ENCODE measurements at places on chromosomes 16 and 17.
A peak's percentile ranks its signal among the peaks of the same experiment; 100 is the strongest.

DNA sequence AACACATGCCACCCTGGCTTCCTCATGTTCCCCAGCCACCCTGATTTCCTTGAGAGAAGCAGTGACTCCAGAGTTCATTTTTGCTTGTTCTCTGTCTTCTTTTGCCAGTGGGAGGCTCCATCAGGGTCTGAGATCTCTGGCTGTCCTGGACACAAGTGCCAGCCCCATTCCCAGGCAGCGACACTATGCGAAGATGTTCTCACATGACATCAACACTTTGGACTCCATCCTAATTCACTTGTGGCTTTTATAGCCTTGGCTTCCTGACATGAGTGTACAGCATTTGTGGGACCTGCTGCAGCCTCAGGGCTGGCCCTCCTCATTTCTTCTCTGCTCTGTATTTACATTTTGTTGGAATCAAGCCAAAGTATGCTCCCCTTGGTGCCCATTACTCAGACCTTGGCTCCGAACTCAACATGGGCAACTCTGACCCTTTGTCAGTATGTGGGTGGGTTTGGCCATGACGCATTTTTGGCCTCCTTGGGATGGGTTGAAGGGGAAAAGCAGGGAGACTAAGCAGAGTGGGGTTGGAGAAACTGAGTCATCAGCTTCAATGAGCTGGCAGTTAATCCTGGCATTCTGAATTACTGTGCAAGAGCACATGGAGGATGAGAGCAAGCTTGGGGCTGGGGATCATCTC is 119.0 kb upstream of the EEF2KMT start:
- DNase-seq = no peak

GRCh38 chr17:79667121-79667715 is 56.4 kb upstream of the RBFOX3 start:
- DNase-seq = peak; percentile 12

DNA sequence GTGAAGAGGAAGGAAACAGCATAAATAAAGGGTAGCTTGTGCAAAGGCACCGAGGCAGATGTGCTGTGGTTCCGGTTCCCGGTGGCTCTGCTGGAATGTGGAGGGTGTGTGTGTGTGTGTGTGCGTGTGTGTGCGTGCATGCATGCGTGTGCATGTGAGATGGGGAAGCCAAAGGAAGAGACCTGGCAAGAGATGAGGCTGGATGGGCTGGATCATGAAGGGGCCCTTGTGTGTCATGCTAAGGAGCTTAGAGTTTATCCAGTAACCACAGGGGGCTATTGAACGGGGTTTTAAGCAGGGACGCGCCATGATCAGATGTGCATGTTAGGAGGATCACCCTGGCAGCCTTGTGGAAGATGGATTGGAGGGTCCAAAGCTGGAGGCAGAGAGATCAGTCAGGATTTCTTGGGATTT is 8.3 kb downstream of the WSCD1 start:
- no peak for DNase-seq

DNA sequence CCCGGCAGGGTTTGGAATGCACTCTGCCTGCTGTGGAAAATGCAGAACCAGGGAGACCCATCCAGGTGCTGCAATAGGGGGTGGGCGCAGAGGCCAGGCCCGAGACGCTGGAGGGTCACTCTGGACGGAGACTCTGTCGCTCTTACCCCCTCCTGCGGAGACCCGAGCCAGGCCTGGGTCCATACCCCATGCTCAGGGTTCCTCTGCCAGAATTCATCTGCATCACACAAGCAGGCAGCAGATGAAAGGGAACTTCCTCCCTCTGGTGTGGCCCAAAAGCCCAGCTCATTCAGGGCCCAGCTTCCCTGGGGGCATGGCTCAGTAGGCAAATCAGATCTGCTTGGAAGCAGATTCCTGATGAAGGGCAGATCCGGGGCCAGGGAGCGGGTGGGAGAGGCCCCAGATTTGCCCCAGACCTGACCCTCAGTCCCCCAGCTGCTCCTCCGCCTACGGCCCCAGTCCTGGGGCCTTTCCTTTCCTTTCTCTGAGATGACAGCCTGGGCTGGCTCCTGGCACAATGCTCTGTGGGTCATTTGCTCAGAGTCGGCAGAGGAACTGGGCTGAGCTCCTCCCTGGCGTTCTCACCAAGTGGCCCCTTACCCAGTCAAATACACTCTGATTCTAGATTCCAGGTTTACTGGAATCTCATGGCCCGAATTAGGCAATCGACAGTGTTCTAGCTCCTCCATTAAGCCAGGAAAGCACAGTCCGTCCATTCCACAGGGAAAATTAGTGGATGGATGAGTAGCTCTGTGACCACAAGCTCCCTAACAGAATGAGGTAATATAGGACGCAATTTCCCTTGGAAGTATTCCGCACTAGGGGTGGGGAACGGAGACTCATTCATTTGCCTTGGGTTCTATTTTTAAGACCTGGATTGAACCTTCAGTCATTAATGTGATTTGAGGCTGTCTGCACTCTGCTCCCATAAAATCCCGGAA is 19.1 kb upstream of the RASD1 start:
- peak; percentile 58 for DNase-seq

DNA sequence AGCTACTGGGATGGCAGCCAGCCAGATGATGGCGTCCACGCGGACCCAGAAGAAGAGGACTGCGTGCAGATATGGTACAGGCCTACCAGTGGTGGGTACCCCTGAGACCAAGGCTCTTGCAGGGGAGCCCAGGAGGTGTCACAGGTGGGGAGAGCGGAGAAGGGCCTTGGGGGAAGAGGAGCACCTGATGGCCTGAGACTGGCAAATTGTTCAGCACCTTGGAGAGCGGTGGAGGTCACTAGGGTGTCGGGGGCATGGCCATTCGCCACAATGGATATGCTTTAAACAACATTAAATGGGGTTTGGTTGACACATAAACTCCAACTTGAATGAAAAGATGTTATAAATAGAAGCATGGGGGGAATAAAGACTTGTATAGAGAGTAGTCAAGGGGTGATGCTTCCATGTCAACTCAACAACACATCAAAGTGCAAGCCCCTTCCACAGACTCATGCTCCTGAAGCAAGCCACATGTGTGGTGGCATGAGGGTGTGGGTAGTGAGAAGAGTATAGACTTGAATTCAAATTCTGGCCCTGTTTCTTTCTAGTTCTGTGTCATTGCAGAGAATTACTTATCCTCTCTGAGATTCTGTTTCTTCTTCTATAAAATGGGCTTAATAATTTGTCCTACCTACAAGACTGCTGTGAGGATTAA is 22.2 kb downstream of the CLEC19A start:
- DNase-seq = no peak

Measured in right hindlimb (tissue), 1 donor.